Stimulated activated CD4-positive, alpha-beta T cell treated with anti-CD3 and anti-CD28 coated beads, Interleukin-4, amount 100 ng/mL, for 4 hours (primary cell): ENCODE measurements at places on chromosomes 16 and 17.

GRCh38 chr17:43900858-43901754 lies 6.2 kb downstream of the MPP2 start:
- DNase-seq, result no peak

- DNase-seq, result no peak
Observed at GRCh38 chr17:57221366-57222350, 34.7 kb upstream of the MSI2 start.

GRCh38 chr17:76640550-76641380 lies 2.8 kb downstream of the ST6GALNAC1 start:
- no peak for DNase-seq

GRCh38 chr17:42980766-42981397 lies 517 bp downstream of the RUNDC1 start:
- peak; percentile 56 for DNase-seq

DNA sequence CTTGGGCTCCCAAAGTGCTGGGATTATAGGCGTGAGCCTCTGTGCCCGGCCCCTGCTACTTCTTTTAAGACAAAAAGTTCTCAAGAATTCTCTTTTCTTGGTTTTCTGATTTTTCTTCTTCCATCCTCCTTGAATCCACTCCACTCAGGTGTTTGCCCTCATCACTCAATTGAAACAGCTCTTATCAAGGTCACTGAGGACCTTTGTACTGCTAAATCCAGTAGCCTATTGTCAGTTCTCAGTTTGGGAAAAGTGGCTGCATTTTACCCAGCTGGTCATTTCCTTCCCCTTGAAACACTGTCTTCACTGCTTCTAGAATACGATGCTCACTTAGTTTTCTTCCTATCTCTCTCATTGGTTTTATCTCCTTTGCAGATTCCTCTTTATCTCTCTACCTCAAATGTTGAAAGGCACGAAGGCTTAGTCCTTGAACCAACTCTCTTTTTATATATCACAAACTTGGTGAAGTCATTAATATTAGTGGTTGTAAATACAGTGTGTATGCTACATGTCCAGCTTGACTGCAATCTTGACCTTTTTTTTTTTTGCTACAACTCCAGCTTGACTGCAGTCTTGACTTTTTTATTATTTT lies 29.8 kb downstream of the ZNRF1 start:
- DNase-seq, result no peak

DNA sequence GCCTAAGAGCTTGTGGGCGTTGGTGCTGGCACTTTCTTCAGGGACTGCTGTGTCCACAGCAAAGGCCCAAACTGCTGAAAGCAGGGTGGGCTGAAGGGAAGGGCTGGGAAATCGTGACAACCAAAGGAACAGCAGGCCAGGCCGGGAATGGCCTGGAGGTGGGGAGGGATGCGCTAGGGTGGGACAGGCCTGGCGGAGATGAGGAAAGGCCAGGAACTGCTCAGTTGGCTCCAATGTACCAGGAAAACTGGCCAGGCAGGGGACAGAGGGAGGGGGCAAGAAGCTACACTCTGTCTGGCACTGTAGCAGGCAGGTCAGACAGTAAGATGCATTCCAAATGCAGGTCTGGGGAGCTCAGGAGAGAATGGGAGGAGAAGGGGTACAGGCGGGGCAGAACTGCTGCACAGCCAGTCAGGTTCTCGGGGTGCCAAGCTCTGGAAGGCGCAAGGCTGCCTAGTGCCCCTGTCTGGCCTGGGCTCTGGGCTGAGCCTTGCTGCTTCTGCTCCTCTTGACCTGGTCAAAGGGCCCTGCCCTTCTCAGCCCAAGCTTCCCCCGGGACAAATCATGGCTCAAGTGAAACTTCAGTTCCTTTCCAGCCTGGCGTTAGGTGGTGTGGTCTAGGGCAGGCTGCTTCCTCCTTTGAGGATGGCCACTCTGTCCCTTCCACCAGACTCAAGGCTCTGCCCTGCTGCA lies 7.3 kb downstream of the PNMT start:
- DNase-seq, result no peak
